ENCODE measurements at places on chromosomes 7 and 10. TPM values are rescaled to one million over a fixed set of nuclear protein-coding genes. Genes with fewer than 3 reads are reported as not detected.

- no peak for DNase-seq
Observed at GRCh38 chr10:97764519-97764931, 7.3 kb downstream of the SFRP5 start.

Gene NAPEPLD
- 10.8 TPM for total RNA-seq

Gene FAM25C
- total RNA-seq: not detected

DNA sequence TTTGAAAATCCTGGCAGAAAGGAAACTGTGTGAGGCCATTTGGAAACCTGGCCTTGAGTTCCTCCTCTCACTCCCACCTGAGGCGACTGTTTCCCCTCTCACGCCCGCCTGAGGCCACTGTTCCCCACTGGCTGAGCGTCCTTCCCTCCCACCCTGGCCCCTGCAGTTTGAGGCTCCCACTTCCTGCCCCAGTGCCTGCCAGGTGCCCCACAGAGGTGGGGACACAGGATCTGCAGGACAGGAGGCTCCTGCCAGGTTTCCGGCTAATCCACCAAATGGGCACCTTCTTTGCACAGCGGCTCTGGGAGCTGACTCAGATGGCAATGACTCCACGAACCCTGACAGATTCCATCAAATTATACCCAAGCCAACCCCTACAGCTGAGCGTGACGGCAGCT is 24.3 kb upstream of the LARP4B start:
- DNase-seq: no peak

DNA sequence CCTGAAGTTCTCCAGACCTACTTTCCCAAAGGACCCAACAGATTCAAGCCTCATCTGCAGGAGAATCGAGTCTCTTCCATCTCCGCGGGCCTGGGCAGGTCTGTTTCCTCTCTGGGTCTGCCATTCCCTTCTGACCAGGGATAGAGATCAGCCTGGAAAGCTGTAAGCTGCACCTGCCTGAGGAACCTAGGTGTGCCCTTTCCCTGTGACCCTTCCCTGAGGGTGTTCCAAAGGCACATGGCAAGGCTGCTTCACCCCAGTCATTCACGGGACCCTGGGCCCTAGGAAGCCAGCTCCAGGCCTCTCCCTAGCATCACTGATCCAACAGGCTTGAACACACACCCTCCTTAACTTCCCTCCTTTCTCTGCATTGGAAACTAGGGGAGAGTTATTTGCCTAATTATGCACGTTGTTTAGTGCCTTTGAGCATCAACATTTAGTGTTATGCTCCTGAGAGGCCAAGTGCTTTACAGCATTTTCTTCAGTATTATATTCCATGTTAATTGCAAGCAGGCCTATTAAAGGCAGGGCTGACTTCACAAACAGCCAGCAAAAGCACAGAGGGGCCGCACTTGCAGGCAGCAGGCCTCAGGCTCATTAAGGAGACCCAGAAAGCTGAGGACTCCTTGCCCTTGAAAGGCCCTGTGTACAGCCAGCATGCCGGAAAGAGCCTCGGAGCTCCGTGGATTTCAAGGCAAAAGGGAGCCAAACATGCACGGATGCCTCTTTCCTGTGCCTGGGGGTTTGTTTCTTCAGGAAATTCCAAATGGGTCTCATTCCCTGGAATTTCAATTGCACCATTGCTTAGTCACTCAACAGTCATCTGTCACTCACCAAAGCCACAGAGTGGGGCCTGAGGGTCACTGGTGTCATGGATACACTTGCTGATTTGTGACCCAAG is 91.0 kb upstream of the FAM20C start:
- DNase-seq: no peak

Gene CHAT
- total RNA-seq: not detected

DNA sequence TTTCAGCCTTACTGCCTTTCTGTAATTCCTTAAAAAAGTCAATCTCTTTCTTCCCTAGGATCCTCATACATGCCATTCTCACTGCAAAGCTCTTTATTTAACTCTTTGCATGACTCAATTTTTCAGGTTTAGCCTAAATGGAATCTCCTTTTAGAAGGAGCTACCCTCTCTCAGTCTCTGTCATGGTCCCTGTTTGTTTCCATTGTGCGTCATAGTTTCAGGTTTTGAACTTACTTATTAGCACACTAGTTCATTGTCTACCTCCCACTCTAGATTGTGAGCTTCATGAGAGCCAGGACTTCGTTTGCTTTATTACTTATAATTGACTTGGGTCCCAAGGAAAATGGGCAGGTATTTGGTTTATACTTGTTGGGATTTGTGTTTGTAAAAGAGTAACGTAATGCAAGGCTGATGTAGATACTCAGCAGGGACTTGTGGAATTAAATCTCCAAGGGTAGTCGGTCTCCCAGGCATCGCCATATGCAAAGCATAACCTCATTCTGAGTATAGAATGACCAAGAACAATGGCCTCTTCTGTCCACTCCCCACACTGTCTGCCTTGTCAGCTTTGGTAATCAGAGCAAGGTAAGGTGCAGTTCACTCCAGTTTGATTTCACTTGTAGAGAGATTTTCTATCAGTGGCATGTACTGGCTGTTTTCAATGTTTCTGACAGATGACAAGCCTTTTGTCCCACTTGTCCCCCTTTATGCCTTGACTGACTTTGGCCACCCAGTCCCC is 252.0 kb downstream of the SORCS3 start:
- no peak for DNase-seq
